ENCODE measurements at places on chromosomes 2 and 18. TPM values are rescaled to one million over a fixed set of nuclear protein-coding genes. Genes with fewer than 3 reads are reported as not detected.

DNA sequence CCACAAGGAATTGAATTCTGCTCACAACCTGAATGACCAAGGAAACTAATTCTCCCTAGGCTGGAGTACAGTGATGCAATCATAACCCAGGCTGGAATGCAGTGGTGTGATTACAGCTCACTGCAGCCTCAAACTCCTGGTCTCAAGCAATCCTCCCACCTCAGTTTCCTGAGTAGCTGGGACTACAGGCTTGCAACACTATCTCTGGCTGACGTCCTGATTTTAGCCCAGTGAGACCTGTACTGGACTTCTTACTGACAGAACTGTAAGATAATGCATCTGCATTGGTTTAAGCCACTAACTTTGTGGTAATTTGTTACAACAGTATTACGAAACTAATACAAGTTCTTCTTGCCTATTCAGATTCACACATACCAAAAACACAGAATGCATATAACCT, 9.5 kb upstream of the KDSR start:
- no peaks in the 10 kb centered on the region for H3K36me3 ChIP-seq
- peaks cover 7% of the 10 kb centered on the region for H3K4me1 ChIP-seq
- H3K4me3 ChIP-seq: no peak overlapping the region
- H3K27me3 ChIP-seq: no peaks in the 10 kb centered on the region
- H3K27ac ChIP-seq: no peak overlapping the region

DNA sequence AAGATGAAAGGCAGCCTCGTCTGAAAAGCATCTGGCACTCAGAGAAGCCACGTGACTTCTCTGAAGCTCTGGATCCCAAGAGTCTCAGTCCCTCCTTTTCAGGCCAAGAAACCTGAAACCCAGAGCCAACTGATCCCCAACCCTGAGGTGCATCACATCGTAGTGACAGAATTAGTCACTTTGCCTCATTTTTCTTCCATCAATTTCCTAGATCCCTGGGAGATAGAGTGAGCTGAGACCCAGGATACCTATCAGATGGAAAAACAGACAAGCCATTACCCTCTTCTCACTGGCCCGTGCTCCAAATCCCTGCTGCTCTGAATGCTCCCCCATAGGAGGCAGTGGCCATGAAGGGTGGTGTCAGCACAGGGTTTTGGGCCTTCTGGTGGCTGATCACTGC, 113.1 kb downstream of the ALK start:
- no peaks in the 10 kb centered on the region for H3K27me3 ChIP-seq
- no peak overlapping the region for H3K4me3 ChIP-seq
- H3K27ac ChIP-seq: no peak overlapping the region
- H3K36me3 ChIP-seq: no peaks in the 10 kb centered on the region
- no peaks in the 10 kb centered on the region for H3K4me1 ChIP-seq
- DNase-seq: no peak

GRCh38 chr2:9885036-9885684, 41.9 kb downstream of the TAF1B start:
- peak; percentile 13 for DNase-seq
- no peak overlapping the region for H3K27ac ChIP-seq
- H3K4me3 ChIP-seq: no peak overlapping the region
- no peaks in the 10 kb centered on the region for H3K27me3 ChIP-seq

DNA sequence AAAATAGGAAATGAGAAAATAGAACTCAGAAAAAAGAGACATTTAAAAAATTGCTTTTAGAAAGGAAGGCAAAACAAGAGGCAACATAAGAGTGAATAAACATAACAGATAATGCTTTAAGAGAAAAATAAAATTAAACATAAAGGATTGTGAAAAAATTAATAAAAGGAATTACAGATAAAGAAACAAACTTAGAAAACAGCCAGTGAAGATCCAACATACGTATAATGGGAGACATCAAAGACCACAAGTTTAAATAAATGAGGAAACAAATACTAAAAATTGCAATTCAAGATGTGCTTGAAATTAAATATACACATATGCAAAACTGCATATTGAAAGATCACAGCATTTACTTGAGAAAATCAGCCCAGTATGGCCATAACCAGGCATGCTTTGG, 448.9 kb downstream of the NBAS start:
- H3K27me3 ChIP-seq: no peaks in the 10 kb centered on the region
- H3K27ac ChIP-seq: no peak overlapping the region
- no peaks in the 10 kb centered on the region for H3K4me1 ChIP-seq
- DNase-seq: peak; percentile 12
- no peak overlapping the region for H3K4me3 ChIP-seq
- H3K36me3 ChIP-seq: no peaks in the 10 kb centered on the region

GRCh38 chr2:85378257-85378656, 23.7 kb downstream of the ELMOD3 start:
- no peaks in the 10 kb centered on the region for H3K27me3 ChIP-seq
- H3K4me3 ChIP-seq: no peak overlapping the region
- DNase-seq: no peak
- no peaks in the 10 kb centered on the region for H3K4me1 ChIP-seq

OR6B2 gene
- total RNA-seq: not detected

SPATS2L gene
- total RNA-seq: 63.8 TPM

GRCh38 chr2:176123411-176124109, 1.0 kb downstream of the HOXD9 start:
- H3K4me3 ChIP-seq: peak overlapping the region; percentile 77
- peak; percentile 48 for DNase-seq
- H3K4me1 ChIP-seq: peaks cover 23% of the 10 kb centered on the region
- H3K36me3 ChIP-seq: no peaks in the 10 kb centered on the region
- no peak overlapping the region for H3K27ac ChIP-seq

GRCh38 chr2:34534341-34534740, 935.2 kb upstream of the FAM98A start:
- H3K27me3 ChIP-seq: no peaks in the 10 kb centered on the region
- H3K27ac ChIP-seq: no peak overlapping the region

GRCh38 chr2:230742781-230743180, 30.1 kb downstream of the CAB39 start:
- H3K36me3 ChIP-seq: peaks cover 7% of the 10 kb centered on the region
- no peak overlapping the region for H3K27ac ChIP-seq
- no peak for DNase-seq
- no peaks in the 10 kb centered on the region for H3K4me1 ChIP-seq

GRCh38 chr2:25125189-25125588, 43.2 kb downstream of the POMC start:
- DNase-seq: no peak
- no peaks in the 10 kb centered on the region for H3K27me3 ChIP-seq
- no peaks in the 10 kb centered on the region for H3K36me3 ChIP-seq

- H3K36me3 ChIP-seq: no peaks in the 10 kb centered on the region
- H3K4me1 ChIP-seq: no peaks in the 10 kb centered on the region
- no peak for DNase-seq
- H3K27me3 ChIP-seq: no peaks in the 10 kb centered on the region
These were observed 258.9 kb upstream of the OSR1 start for GRCh38 chr2:19617257-19617848.

- H3K27ac ChIP-seq: no peak overlapping the region
- H3K4me3 ChIP-seq: no peak overlapping the region
- no peaks in the 10 kb centered on the region for H3K4me1 ChIP-seq
- no peak for DNase-seq
- no peaks in the 10 kb centered on the region for H3K36me3 ChIP-seq
These were observed 165.8 kb downstream of the GPD2 start for GRCh38 chr2:156601855-156602551.

DNA sequence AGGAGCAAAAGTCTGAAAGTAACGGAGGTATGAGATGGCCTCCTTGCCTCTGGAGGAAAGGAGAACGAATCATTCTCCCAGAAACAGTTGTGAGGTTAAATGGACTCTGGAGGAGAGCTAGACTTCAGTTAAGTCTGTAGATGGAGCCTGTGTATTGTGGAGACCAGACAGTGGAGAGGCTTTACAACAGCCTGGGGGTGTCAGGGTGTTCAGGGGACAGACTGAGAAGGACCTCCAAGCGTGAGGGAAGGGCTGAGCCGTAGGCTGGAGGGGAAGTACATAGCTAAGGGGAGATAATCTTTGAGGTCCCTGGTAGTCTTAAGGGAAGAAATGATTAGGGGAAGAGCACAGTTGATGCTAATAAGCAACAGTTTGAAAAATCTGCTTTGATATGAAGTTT, 76.6 kb downstream of the GALNT1 start:
- no peak overlapping the region for H3K27ac ChIP-seq
- no peaks in the 10 kb centered on the region for H3K27me3 ChIP-seq
- no peak overlapping the region for H3K4me3 ChIP-seq
- no peak for DNase-seq

GRCh38 chr2:202032846-202033316, 774 bp upstream of the FZD7 start:
- H3K27me3 ChIP-seq: peaks cover 74% of the 10 kb centered on the region
- H3K27ac ChIP-seq: no peak overlapping the region
- peaks cover 10% of the 10 kb centered on the region for H3K4me1 ChIP-seq
- peak overlapping the region; percentile 62 for H3K4me3 ChIP-seq
- peak; percentile 16 for DNase-seq
- H3K36me3 ChIP-seq: no peaks in the 10 kb centered on the region

DNA sequence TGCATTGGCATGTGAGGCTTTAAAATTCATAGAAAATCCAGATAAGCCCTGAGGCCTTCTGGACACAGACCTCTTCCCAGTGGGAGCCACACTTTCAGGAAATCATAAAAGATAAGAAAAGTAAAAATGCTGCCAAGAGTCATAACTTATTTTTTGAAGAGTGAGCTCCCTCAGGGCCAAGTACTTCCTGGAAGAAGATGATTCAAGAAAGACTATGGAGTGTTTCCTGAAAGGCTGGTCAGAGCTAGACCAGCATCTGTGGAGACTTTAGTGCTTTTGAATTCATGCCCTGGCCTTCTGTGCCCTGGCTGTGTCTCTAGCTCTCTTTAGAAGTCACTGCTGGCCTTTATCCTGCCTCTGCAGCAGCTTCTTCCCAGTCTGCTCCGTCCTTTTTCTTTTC, 6.4 kb upstream of the XDH start:
- H3K36me3 ChIP-seq: no peaks in the 10 kb centered on the region
- H3K4me3 ChIP-seq: no peak overlapping the region
- no peak for DNase-seq
- no peaks in the 10 kb centered on the region for H3K27me3 ChIP-seq
- no peaks in the 10 kb centered on the region for H3K4me1 ChIP-seq
- H3K27ac ChIP-seq: no peak overlapping the region

PNO1 gene
- 25.6 TPM for total RNA-seq

UGT1A9 gene
- total RNA-seq: not detected

DNA sequence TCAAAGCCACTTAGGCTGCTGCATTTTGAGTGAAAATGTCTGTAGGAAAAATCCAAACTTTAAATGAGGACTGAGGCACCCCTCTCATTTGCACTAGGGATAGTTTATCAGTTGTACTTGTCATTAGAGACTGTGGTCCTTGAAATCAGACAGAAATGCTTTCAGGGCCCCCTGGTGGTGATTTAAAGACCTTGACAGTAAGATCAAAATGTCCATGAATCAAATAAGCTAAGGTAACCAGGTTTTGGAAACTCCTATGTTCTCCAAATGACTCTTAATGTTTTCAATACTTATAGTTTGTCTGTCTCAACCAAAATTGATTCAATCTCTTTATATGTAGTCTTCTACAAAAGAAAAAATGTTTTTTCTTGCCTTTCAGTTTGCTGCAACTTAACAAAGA, 28.8 kb upstream of the DDX18 start:
- H3K27me3 ChIP-seq: no peaks in the 10 kb centered on the region
- H3K27ac ChIP-seq: no peak overlapping the region
- H3K4me1 ChIP-seq: no peaks in the 10 kb centered on the region
- no peaks in the 10 kb centered on the region for H3K36me3 ChIP-seq
- H3K4me3 ChIP-seq: no peak overlapping the region

DNA sequence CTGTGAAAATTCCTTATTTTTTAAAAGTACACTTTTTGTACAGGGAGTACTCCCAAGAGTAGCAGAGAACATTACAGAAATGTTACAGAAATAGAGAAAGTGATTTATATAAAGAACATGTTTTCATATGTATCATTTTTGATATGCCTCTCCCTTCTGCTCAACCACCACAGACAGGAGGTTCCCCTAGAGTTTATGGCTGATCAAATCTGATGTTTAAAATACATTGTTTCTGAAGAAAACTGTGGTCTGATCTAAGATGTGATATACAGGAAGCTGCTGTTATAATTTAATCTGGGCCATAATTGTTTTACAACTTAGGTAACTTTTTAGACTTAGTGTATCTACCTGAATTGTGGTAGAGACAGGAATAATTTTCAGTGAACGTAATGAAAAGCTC, 37.0 kb downstream of the STAT4 start:
- H3K27me3 ChIP-seq: peaks cover 3% of the 10 kb centered on the region
- no peak overlapping the region for H3K4me3 ChIP-seq
- H3K4me1 ChIP-seq: no peaks in the 10 kb centered on the region
- no peak overlapping the region for H3K27ac ChIP-seq
- no peaks in the 10 kb centered on the region for H3K36me3 ChIP-seq

GRCh38 chr2:149027590-149028250, 10.8 kb upstream of the LYPD6B start:
- peaks cover 3% of the 10 kb centered on the region for H3K27me3 ChIP-seq
- DNase-seq: no peak
- no peaks in the 10 kb centered on the region for H3K4me1 ChIP-seq
- H3K4me3 ChIP-seq: no peak overlapping the region

DNA sequence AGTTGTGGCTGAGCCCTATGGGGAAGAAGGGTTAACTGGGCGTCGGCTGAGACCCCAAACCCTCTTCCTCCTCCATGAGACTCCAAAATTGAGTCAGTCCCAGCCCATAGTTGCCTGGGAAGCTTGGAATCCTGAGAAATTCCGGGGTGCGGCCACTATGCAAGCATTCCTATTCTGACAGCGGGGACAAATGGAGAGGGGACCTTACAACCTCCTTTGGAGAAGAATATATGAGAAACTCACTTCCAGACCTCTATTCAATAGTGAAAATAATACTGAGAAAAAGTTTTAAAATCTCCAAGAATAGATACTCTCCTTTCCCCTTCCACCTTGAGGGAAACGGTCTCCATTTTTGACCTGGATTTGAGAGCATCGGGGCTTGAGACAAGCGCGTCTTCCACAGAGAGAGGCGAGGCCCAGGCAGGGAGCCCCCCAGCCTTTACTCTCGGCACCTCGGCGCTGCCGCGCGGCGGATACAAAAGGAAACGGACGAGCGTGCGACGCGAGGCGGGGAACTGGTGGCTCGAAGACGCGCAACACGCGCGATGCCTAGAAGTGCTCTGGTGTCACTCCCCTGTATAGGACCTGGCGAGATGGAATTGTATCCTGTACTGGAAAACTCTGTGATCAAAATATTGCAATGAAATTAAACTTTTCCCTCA, 11.1 kb downstream of the NR4A2 start:
- peaks cover 59% of the 10 kb centered on the region for H3K27me3 ChIP-seq
- H3K4me1 ChIP-seq: peaks cover 12% of the 10 kb centered on the region
- H3K36me3 ChIP-seq: no peaks in the 10 kb centered on the region
- no peak overlapping the region for H3K27ac ChIP-seq
- no peak overlapping the region for H3K4me3 ChIP-seq

GRCh38 chr2:239697399-239698164, 296.8 kb upstream of the HDAC4 start:
- no peak overlapping the region for H3K4me3 ChIP-seq
- DNase-seq: no peak
- no peaks in the 10 kb centered on the region for H3K4me1 ChIP-seq
- H3K27me3 ChIP-seq: no peaks in the 10 kb centered on the region

DNA sequence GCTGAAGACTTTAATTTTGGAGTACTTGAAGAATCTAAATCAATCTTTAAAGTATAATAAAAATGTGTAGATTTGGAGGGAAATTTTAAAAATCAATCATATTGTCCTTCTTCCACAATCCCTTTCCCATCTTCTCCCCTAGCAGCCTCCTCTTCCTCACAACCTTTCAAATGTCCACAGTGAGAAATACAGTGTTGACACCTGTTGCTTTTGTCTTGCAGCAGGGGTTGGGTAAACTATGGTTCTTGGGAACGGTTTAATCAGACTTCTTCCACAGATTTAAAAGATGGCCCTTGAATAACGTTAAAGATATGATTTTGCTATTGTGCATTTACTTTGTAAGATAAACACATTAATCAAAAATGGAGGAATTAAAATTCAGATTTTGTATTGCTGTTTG, 113.8 kb upstream of the SLC1A4 start:
- DNase-seq: no peak
- no peak overlapping the region for H3K4me3 ChIP-seq
- H3K4me1 ChIP-seq: peaks cover 10% of the 10 kb centered on the region
- no peaks in the 10 kb centered on the region for H3K27me3 ChIP-seq
- H3K27ac ChIP-seq: no peak overlapping the region
- no peaks in the 10 kb centered on the region for H3K36me3 ChIP-seq

Measured in endothelial cell of umbilical vein (primary cell).